ENCODE measurements at places on chromosomes 4 and X.
A peak's percentile ranks its signal among the peaks of the same experiment; 100 is the strongest.

- no peak for DNase-seq
Observed at GRCh38 chrX:24448762-24449250, 16.3 kb upstream of the PDK3 start.

GRCh38 chr4:102429553-102429952, 71.6 kb upstream of the NFKB1 start:
- no peak for DNase-seq

GRCh38 chr4:14771094-14771493, 231.2 kb upstream of the CPEB2 start:
- DNase-seq, result no peak

DNA sequence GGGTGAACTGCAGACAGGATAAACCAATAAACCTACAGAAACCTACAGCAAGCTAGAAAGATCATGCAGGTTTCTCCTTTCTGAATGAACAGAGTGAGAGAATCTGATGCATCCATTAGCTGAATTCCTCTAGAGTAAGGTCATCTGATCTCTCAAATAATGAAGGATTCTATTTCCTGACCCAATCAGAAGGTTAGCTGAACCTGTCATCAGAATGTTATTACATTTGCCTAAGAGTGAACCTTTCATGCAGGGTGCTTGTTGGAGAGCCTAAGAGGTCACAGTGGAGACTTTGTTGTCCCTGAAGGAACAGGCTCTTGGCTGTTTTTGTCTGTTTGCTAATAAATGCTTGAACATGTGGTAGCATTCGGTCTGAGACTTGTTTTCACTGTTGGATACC, 24.0 kb downstream of the MEPE start:
- DNase-seq, result no peak

DNA sequence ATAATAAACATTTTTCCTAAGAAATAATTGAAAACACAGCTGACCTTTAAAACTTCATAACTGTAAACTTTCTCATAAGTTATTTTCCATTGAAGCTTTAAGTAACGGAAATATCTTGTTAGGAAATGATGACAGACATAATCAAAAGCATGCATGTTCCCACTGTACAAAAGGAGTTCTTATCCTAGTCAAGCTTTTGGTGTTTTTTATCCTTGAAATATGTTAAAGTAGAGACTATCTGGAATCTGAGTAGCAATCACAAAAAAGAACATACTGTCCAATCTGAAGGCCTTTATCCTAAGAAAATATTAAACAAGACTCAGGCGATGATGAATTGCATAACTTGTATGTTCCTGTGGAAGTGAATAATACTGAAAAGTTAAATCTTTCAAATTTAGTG, 14.4 kb downstream of the GEMIN8 start:
- DNase-seq, result no peak

DNA sequence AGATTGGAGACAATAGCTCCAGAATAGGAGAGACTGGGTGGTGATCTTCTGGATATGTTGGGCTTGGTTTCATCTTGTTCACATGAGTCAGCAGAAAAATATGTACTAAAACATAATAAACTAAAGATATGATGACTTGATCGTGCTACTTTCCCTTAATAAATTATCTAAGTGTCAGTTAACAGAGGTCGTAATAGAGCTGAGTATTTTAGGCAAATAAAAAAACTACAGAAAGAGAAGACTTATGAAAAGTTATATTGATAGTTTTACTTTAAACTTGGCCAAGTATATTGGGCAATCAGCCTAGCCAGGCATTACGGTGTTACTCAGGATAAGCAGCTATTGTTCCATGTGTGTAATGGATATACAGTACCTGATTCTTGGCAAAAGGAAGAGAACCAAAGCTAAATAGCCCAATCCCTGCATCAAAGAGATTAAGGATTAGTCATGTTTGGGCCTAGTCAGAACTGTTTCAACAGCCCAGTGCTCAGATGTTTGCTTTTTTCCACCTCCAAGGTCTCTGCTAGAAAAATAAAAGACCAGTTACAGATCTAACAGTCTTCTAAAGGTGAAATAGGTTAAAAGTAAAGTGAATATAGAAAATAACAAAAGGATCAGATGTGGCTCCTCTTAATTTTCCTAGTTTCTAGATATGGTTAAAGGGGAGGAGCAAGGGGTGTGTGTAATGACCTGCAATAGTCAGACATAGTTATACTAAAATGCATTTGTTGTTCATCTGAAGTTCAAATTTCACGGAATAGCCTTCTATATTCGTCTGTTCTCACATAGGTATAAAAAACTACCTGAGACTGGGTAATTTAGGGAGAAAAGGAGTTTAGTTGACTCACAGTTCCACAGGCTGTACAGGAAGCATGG, 262.6 kb downstream of the ADGRL3 start:
- DNase-seq, result no peak

GRCh38 chrX:149631234-149632165, at the start of gene TMEM185A:
Gene TMEM185A (minus strand): TSS chrX:149631792. CDS start chrX:149631580, 212 bp downstream.
- DNase-seq, result no peak

DNA sequence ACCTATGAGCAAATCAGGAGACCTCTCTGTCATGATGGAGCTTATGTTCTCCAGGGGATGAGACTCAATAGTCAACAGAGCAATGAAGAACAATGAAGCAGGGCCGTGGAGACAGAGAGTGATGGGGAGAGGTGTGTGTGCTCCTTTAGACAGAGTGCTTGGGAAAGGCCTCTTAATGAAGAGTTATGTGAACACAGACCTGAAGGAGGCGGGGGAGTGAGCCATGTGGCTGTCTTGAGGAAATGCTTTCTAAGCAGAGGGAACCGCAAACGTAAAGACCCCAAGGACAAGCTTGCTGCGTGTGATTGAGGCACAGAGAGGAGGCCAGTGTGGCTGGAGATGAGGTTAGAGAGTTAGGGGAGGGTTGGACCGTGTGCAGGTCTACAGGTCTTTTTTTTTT, 53.1 kb downstream of the CHRNA9 start:
- no peak for DNase-seq

- no peak for DNase-seq
Observed at GRCh38 chr4:25654971-25655963, at the start of gene SLC34A2. Gene SLC34A2 (plus strand): TSS chr4:25655851. CDS start chr4:25662501, 6,650 bp downstream.

- no peak for DNase-seq
Observed at GRCh38 chr4:188992706-188993105, 853.5 kb downstream of the TRIML1 start.

GRCh38 chrX:7163146-7163677, 15.3 kb upstream of the PUDP start:
- DNase-seq, result no peak

- DNase-seq, result no peak
Observed at GRCh38 chr4:140866492-140867005, 110.4 kb upstream of the TBC1D9 start.

- DNase-seq, result no peak
Observed at GRCh38 chr4:40418430-40419230, 83.5 kb downstream of the CHRNA9 start.

- DNase-seq, result no peak
Observed at GRCh38 chrX:71236836-71237235, 13.8 kb downstream of the GJB1 start.

GRCh38 chr4:102799816-102800215, 27.5 kb downstream of the UBE2D3 start:
- DNase-seq, result no peak

GRCh38 chrX:9864011-9864410, 77.8 kb downstream of the SHROOM2 start:
- no peak for DNase-seq

GRCh38 chr4:124862261-124862660, 149.7 kb upstream of the ANKRD50 start:
- peak; percentile 10 for DNase-seq

DNA sequence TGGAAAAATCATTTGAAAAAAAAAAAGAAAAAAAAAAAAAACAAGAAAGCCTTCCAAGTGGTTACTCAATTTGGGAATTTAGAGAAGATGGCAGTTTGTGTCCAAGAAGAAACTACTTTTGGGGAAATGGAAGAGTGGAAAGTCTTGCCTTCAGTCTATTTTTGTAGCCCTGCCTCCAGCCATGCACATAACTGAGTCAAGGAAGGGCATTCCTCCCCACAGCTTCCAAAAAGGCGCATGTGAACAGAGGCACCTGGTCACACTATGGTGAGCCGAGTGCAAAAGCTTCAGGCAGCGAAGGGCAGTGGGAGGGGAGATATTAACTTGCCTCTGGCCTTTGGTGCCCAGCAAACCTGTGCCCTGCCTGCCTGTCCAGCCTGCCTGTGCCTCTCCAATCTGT, 163.7 kb downstream of the SMIM20 start:
- no peak for DNase-seq

DNA sequence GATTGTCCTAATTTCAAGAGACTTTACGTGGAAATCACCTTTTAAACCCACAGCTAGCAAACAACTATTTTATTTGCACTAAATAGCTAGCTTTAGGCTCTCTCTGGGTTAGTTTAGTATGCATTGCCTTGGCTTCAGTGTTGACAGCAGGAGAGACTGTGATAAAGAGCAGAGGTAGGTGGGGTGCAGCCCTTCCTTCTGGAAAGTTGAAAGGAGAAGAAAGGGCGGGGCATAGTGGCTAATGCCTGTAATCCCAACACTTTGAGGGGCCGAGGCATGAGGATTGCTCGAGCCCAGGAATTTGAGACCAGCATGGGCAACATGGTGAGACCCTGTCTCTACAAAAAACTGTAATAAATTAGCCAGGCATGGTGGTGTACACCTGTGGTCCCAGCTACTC, 29.0 kb upstream of the TMEM154 start:
- DNase-seq, result no peak

DNA sequence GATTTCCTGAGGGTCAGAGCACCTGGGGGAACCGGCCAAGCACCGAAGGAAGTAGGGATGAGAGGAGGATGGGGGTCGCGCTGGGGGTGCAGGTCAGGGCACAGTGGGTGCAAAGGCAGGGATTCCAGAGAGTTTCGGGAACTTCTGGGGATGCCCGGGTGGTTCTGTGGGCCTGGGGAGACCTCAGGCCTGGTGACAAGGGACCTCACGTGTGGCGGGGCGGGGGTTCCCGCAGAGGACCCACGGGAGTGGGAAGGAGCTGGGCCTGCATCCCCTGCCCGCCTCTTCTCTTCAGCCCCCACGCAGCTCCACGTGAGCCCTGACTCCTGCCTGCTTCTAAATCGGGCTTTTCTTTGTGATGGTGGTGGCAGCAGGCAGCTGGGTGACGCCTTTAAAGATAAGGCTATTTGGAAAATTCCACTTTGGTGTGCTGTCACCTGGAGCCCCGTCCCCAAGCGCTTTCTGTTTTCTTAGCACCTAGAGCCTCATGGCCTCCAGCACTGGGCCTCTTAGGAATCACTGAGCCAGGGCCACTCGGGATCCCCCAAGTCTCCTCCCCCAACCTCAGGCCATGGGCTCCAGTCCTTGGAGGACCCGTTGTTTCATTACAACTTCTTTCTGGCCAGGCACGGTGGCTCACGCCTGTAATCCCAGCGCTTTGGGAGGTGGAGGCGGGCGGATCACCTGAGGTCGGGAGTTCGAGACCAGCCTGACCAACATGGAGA, 7.1 kb upstream of the TBC1D14 start:
- no peak for DNase-seq

DNA sequence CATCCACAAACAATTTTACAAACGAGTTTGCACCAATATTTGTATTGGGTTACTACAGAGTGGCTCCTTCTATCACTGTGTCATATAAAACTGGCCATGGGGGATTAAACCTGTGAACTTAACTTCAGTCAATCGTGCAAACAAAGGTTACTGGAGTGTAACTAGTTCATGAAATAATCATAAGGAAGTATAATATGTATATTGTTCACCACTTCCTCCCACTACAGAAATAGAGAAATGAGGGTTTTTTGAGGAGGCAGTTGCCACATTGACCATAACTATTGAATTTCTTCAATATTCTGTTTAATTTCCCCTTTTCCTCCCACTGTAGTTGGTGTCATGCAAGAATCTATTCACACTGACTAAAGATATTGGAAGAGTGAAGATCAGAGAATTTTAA, at the start of gene GPR82:
Gene GPR82 (plus strand): TSS at position 356 of the 400 bp plus-strand sequence. CDS start 2,846 bp downstream, outside the sequence.
- DNase-seq, result no peak

DNA sequence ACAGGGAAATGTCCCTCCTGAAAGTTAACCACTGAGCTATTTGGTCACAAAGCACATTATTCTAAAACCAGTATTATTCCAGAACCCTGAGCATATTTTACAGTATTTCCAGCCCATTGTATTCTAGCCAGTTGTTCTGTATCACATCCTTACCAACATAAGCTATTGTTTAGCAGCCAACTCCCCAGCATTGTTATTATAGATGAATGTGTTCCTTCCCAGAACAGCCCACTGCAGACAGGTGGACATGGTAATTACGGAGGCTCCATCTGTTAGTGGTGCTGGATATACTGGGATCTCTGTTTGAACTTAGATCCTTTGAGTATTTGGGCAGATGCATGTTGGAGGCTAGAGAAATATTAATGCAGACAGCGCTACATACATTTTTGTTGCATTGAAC, 126.1 kb downstream of the MGST2 start:
- no peak for DNase-seq

DNA sequence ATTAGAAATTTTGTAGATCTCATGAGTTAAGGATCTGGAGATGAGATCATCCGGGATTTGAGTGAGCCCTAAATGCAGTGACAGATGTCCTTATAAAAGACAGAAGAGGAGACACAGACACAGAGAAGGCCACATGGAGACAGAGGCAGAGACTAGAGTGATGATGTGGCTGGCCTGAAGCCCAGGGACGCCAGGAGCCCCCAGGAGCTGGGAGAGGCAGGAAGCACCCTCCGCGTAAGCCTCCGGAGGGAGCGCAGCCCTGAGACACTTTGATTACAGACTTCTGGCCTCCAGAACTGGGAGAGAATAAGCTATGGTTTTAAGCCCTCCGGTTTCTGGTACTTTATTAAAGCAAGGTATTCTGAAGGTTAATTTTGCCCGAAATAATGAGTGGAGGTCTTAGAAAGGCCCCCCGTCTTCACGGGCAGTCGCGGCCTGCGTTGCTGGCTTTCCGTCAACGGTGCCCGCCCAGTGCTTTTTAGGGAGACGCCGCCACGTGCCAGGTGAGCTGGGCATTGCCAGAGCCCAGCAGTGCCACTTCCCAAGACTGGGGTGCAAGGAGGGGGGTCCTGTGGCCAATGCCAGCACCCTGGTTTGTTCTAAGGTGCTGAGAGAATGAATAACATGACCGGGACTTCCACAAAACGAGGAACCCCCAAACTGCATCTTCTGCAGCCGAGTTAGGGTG, 8.1 kb downstream of the DHRSX start:
- no peak for DNase-seq

- no peak for DNase-seq
Observed at GRCh38 chr4:168837922-168838321, 172.1 kb downstream of the CBR4 start.

DNA sequence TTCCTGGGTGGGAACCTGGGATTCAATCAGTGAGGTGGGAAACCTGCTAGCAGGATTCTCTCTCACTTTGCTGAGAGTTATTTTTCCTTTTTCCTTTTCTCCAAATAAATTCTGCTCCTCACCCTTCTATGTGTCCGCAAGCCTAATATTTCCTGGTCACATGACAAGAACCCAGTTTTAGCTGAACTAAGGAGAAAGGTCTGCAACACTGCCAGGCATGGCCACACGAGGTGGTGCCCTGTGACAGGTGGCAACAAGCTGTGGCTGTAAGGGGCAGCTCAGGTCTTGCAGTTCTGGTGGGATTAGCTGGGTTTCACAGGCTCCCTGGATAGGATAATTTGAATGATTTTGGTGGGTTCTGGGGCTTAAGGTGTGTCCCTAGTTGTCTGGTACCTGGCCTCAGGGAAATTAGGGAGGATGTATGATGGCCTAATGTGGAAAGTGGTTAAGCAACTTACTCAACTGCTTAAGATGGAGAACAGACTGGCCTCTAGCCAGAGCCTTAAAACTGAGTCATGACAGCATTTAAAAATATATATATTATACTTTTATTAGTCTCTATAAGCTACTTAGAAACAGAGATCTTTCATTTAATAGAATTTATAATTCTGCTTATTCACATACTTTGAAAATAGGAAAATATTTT, 215.0 kb downstream of the IL15 start:
- DNase-seq, result no peak

GRCh38 chr4:7638984-7639789, 204.5 kb upstream of the PSAPL1 start:
- no peak for DNase-seq

- DNase-seq, result no peak
Observed at GRCh38 chr4:153433754-153434105, 32.4 kb upstream of the TMEM131L start.
